Upper lobe of left lung (tissue), 6 donors: ENCODE measurements at places on chromosomes 3 and 15. TPM values are rescaled to one million over a fixed set of nuclear protein-coding genes. Genes with fewer than 3 reads are reported as not detected.
A peak's percentile ranks its signal among the peaks of the same experiment; 100 is the strongest.

The CYP1A2 gene
- total RNA-seq, result 0.80 TPM

GRCh38 chr3:147412261-147412916 is 3.2 kb downstream of the ZIC1 start:
- H3K27me3 ChIP-seq, result peaks cover 18% of the 10 kb centered on the region
- H3K27ac ChIP-seq, result no peak overlapping the region
- no peaks in the 10 kb centered on the region for H3K36me3 ChIP-seq
- no peak overlapping the region for H3K4me3 ChIP-seq
- no peak for DNase-seq

The A4GNT gene
- total RNA-seq, result not detected

DNA sequence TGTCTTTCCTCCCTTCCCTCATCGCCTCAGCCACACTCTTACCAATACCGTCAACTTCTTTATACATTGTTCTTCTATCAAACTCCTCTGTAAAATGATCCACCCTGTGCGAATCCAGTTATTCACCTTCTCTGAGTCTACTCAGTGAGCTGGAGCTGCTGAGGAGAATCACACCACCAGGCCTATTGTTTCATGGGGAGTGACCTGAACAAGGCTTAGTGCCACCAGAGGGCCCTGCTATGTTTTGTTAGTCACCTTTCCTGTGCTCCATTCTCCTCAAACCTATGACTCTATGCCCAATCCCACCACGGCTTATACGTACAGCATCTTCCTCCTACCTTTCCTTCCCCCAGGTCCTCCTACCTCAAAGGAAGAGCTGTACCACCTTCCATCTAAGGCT is 50.4 kb upstream of the MED12L start:
- no peaks in the 10 kb centered on the region for H3K4me1 ChIP-seq
- DNase-seq, result no peak
- no peaks in the 10 kb centered on the region for H3K36me3 ChIP-seq
- no peaks in the 10 kb centered on the region for H3K27me3 ChIP-seq
- H3K4me3 ChIP-seq, result no peak overlapping the region

DNA sequence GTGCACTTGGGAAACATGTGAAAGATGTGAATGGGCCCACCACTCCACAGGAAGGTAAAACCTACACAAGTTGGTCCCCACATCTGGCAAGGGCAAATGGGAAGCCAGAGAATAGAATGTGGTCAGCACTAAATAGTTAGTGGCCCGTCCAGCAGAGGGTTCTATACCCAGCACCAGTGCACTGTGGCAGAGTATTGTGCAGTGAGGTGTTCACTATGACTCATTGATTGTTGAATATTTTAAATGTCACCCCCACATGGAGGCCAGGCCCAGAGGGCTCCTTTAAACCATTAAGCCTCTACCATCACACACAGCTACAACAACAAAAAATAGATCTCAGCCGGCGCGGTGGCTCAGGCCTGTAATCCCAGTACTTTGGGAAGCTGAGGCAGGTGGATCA is 11.7 kb downstream of the FRMD5 start:
- H3K27me3 ChIP-seq, result no peaks in the 10 kb centered on the region
- H3K4me1 ChIP-seq, result no peaks in the 10 kb centered on the region
- H3K27ac ChIP-seq, result no peak overlapping the region

- H3K36me3 ChIP-seq, result no peaks in the 10 kb centered on the region
- peaks cover 23% of the 10 kb centered on the region for H3K4me1 ChIP-seq
- no peak overlapping the region for H3K27ac ChIP-seq
- DNase-seq, result no peak
- no peak overlapping the region for H3K4me3 ChIP-seq
- H3K27me3 ChIP-seq, result no peaks in the 10 kb centered on the region
These were observed 62.5 kb downstream of the CBLB start for GRCh38 chr3:105806359-105806758.

The ADAMTS9 gene
- total RNA-seq, result 25.1 TPM

DNA sequence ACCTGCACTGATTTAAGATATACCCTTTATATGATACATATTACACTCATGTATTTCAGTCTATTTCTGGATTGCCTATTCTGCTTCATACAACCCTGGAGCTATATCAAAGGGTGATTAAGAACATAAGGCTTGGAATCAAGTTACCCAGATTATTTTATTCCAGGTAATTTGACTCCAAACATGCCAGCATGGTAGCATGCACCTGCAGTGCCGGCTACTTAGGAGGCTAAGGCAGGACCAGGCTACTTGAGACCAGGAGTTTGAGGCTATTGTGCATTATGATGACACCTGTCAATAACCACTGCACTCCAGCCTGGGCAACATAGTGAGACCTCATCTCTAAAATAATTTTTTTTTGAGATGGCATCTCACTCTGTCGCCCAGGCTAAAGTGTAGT is 50.4 kb upstream of the NEO1 start:
- H3K4me1 ChIP-seq, result no peaks in the 10 kb centered on the region
- no peak overlapping the region for H3K27ac ChIP-seq
- no peak overlapping the region for H3K4me3 ChIP-seq

The TGM5 gene
- not detected for total RNA-seq

DNA sequence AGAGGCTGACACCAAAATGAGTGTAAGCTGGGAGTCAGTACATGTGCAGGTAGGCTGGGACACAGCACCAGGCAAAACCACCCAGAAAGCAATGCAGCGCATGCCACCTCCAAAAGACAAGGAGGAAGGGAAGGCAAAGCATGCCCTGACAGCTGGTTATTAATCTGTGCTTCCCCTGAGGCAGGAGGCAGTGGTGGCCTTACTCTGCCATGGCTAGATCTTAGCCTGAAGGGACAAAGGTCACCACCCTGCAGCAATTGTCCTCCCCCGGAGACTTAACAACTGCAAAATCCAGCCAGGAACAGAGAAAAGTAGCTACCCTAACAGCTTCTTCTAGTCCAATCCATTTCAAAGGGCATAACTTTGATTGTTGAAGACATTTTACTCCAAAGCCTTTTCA is 73.7 kb downstream of the PLD1 start:
- H3K36me3 ChIP-seq, result no peaks in the 10 kb centered on the region
- no peaks in the 10 kb centered on the region for H3K4me1 ChIP-seq

The NR1I2 gene
- total RNA-seq, result 0.40 TPM

The MESP1 gene
- total RNA-seq, result 1.2 TPM

DNA sequence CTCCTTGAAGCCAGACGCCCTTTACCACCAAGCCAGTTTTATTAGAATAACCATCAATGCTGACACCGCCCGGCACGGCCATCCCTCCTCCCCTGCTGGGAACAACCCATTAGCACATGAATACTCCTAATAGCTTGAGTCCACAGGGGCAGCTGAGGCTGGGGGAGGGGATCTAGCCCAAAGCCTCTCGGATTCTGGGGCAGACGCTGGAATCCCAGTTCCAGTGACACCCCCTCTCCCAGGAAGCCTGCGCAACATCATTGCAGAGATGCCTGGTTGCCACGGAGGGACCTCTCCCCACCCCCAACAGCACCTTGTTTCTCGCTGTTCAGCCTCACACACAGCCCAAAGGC is 1.2 kb upstream of the LINGO1 start:
- H3K4me3 ChIP-seq, result no peak overlapping the region
- no peak for DNase-seq
- H3K4me1 ChIP-seq, result peaks cover 26% of the 10 kb centered on the region
- H3K36me3 ChIP-seq, result no peaks in the 10 kb centered on the region

The TMEM108 gene
- total RNA-seq, result 10.2 TPM

- no peaks in the 10 kb centered on the region for H3K36me3 ChIP-seq
- H3K27me3 ChIP-seq, result no peaks in the 10 kb centered on the region
- no peak overlapping the region for H3K4me3 ChIP-seq
These were observed 48.7 kb upstream of the ROBO2 start for GRCh38 chr3:76991165-76991564.

DNA sequence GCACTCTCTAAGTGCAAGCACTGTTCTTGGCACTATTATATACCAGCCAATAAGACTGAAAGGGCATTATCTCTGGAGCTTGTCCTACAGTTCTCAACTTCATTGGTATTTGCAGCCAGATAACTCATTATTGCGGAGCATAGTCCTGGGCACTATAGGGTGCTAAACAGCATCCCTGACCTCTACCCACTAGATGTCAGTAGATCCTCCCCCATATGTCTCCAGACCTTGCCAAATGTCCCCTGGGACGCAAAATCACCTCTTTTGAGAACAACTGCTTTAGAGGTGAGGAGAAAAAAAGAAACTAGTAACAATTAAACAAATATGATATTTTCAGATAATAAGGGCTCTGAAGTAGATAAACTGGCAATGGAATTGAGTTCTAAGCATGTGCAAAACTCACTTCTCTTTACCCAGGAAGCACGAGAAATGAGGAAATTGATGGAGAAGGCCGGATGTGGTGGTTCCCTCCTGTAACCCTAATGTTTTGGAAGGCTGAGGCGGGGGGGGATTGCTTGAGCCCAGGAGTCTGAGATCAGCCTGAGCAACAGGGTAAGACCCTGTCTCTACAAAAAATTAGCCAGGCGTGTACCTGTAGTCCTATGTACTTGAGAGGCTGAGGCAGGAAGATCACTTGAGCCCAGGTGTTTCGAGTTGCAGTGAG is 61.4 kb downstream of the FRMD4B start:
- H3K36me3 ChIP-seq, result no peaks in the 10 kb centered on the region
- no peak overlapping the region for H3K27ac ChIP-seq
- H3K4me3 ChIP-seq, result no peak overlapping the region
- H3K4me1 ChIP-seq, result peaks cover 73% of the 10 kb centered on the region
- no peaks in the 10 kb centered on the region for H3K27me3 ChIP-seq

DNA sequence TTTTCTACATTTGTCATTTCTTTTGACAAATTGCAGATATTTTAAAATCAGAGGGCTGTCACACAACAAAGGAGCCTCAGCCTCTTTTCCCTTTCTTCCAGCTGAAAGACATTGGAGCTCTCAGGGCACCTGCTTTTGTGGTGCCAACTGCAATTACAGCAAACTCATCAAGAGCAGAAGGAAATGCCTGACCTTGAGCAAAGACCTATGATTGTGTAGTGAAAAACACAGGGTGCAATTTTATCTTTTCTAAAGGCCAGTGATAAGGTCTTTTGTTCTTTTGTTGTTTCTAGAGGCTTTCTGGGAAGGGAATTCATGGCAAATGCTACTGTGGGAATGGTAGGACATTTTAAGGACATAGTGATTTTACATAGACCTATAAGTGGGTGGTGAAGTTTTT is 214.3 kb downstream of the OXSM start:
- DNase-seq, result no peak
- no peaks in the 10 kb centered on the region for H3K4me1 ChIP-seq
- no peak overlapping the region for H3K27ac ChIP-seq

GRCh38 chr3:190326361-190326760 is 4.1 kb upstream of the CLDN1 start:
- H3K27me3 ChIP-seq, result no peaks in the 10 kb centered on the region

The CHRFAM7A gene
- 4.5 TPM for total RNA-seq

- no peak overlapping the region for H3K4me3 ChIP-seq
- H3K27ac ChIP-seq, result no peak overlapping the region
- H3K4me1 ChIP-seq, result no peaks in the 10 kb centered on the region
- no peaks in the 10 kb centered on the region for H3K27me3 ChIP-seq
- H3K36me3 ChIP-seq, result no peaks in the 10 kb centered on the region
- no peak for DNase-seq
These were observed 50.0 kb upstream of the PCSK6 start for GRCh38 chr15:101539492-101539891.

DNA sequence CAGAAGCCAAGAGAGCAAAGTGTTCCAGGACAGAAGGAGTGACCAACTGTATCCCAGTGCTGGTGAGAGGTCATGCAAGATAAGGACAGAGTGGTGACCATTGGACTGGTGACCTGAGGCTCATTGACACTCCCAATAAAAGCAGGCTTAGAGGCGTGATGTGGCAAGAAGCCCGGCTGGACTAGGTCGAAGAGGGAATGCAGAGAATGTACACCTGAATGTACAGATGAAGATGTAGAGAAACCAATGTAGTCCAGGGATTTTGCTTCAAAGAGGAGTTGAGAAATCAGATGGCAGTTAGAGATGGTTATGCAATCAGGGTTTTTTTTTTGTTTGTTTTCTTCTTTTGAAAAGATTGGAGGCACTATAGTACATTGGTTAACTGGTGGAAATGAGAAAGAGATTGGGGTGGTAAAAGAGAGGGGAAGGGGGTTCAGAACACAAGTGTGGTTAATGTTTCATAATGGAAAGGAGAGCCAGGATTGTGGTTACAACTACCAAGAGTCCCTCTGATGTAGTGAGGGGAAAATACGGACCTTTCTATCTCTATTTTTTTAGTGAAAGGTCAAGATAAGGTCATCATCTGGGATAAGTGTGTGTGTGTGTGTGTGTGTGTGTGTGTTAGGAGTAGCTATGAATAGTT is 23.3 kb downstream of the ST3GAL6 start:
- H3K27me3 ChIP-seq, result no peaks in the 10 kb centered on the region
- no peaks in the 10 kb centered on the region for H3K36me3 ChIP-seq
- H3K27ac ChIP-seq, result peak overlapping the region; percentile 11
- DNase-seq, result no peak

GRCh38 chr15:29260896-29261295 is 8.7 kb downstream of the NSMCE3 start:
- no peaks in the 10 kb centered on the region for H3K36me3 ChIP-seq
- H3K27me3 ChIP-seq, result no peaks in the 10 kb centered on the region
- no peaks in the 10 kb centered on the region for H3K4me1 ChIP-seq
- DNase-seq, result no peak
- H3K27ac ChIP-seq, result no peak overlapping the region

DNA sequence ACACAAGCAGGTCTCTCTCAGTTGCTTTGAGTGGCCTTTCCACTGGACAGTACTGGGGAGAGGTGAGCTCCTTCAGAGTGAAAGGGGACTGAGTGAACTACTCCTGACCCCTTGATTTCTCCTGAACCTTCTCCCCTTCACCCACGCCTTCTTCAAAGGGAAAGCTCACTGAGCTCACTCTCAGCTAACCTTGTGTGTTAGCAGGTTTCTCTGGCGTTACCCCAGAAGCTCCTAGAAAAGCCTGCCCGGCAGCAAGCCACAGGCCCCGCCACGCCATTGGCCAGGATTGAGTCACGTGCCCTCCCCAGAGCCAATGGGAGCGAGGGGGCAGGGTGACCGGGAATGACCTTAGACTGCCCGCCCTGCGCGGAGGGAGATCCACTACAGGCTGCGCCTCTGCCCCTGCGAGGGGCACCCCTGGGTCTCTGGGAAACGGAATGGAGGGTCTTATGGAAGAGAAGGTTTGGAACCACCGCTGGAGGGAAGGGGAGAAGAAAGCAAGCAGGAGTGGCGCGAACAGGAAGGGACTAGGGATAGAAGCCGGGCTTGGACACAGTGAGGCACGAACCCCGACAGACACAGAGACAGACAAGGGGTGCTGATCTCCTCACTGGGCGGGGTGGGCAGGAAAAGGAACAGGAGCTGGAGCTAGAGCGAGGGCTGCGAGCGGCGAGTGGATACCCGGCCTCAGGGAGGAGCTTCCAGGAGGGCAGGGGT is 17.4 kb upstream of the CLK3 start:
- H3K27me3 ChIP-seq, result no peaks in the 10 kb centered on the region
- H3K36me3 ChIP-seq, result peaks cover under 1% of the 10 kb centered on the region
- peak overlapping the region; percentile 88 for H3K27ac ChIP-seq
- H3K4me1 ChIP-seq, result peaks cover 22% of the 10 kb centered on the region
- peak; percentile 95 for DNase-seq
- H3K4me3 ChIP-seq, result peak overlapping the region; percentile 59

GRCh38 chr3:31815006-31815405 is 166.1 kb downstream of the OSBPL10 start:
- no peak overlapping the region for H3K27ac ChIP-seq
- H3K27me3 ChIP-seq, result no peaks in the 10 kb centered on the region
- no peak for DNase-seq
- H3K36me3 ChIP-seq, result no peaks in the 10 kb centered on the region

GRCh38 chr15:76200641-76201105 is 110.6 kb downstream of the ETFA start:
- DNase-seq, result no peak
- peaks cover 5% of the 10 kb centered on the region for H3K4me1 ChIP-seq
- H3K4me3 ChIP-seq, result no peak overlapping the region
- no peaks in the 10 kb centered on the region for H3K36me3 ChIP-seq

The SCN5A gene
- total RNA-seq, result under 0.01 TPM
